ENCODE measurements at places on chromosomes 5 and 9. TPM values are rescaled to one million over a fixed set of nuclear protein-coding genes. Genes with fewer than 3 reads are reported as not detected.

The SNCB gene
- 1.2 TPM for total RNA-seq

DNA sequence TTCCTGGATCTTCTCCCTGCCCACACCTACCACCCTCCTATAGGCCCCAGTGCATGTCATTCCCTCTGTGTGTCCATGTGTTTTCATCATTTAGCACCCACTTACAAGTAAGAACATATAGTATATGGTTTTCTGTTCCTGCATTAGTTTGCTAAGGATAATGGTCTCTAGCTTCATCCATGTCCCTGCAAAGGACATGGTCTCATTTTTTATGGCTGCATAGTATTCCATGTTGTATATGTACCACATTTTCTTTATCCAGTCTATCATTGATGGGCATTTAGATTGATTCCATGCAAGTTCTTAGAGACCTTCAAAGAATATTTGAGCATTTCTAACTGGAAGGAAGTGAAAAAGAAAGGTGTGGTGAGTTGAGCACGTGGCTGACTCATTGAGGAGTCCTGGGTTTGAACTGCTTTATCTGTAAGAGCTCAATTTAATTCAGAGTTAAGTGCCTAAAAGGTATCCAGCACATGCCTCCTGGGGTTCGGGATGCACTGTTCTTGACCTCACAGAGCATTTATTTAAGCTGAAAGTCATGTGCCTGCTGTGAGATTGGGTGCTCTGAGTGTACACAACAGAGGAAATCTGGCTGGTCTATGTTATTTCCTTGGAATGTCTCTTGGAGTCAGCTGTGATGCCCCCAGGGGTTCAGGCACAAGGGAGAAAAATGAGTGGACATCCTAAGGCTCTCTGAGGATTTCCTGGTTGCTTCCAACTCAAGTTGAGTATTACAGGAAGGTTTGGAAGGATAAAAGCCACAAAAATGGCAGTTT lies 56.4 kb downstream of the SH3GL2 start:
- no peaks in the 10 kb centered on the region for H3K4me1 ChIP-seq
- H3K4me3 ChIP-seq = no peak overlapping the region
- H3K27me3 ChIP-seq = no peaks in the 10 kb centered on the region

DNA sequence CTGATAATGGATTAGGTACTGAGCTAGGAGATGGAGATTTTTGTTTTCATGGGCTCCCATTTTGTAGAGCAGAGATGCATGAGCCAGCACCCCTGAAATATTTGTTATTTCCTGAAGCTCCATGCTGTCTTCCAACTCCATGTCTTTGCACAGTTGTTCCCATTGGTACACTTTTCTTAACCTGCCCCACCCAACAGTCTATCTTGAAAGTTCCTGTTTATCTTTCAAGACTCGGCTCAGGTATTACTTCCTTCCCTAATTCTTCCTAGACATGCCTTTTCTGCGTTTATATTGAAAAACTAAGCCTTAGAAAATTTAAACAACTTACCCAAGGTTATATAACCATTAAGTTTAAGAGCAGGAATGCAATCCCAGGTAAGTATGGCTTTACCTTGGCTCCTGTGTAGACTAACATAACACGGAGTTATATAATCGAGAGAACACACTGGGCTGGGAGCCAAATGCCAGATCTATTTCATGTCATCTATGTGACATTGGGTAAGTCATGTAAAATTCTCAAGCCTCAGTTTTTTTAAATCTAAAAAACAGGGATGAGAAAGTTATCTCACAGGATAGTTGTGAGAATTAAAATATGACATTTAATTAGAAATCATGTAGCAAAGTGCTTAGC lies 67.4 kb downstream of the LIX1 start:
- H3K4me3 ChIP-seq = no peak overlapping the region
- H3K27me3 ChIP-seq = no peaks in the 10 kb centered on the region
- no peak for DNase-seq
- no peak overlapping the region for H3K27ac ChIP-seq
- H3K4me1 ChIP-seq = peaks cover 4% of the 10 kb centered on the region

- H3K36me3 ChIP-seq = peaks cover 57% of the 10 kb centered on the region
- no peak for DNase-seq
- H3K4me3 ChIP-seq = no peak overlapping the region
- H3K27me3 ChIP-seq = no peaks in the 10 kb centered on the region
These were observed 40.6 kb downstream of the HACD4 start for GRCh38 chr9:20990867-20991266.

- no peak overlapping the region for H3K4me3 ChIP-seq
These were observed 12.3 kb downstream of the ROR2 start for GRCh38 chr9:91937727-91938126.

- H3K27me3 ChIP-seq = no peaks in the 10 kb centered on the region
- H3K4me1 ChIP-seq = no peaks in the 10 kb centered on the region
- H3K4me3 ChIP-seq = no peak overlapping the region
These were observed 148.5 kb downstream of the KIAA0825 start for GRCh38 chr5:94469894-94470329.

DNA sequence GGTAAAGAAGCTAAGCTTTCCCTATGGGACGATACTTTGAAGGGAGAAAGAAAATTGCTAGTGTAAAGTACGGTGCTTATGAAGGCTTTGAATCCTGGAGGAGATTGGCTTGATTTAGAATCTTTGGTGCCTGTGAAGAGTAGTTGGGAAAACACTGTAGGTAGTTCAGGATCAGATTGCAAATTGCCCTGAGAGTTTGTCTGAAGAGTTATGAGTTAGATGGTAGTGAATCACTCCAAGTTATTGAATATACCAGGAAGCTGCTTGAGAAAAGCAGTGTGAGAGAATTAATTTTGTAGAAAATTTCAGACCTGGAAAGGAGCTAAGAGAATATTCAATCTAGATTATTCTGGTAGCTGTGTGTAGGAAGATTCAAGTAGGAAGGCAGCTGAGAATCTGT lies 11.5 kb downstream of the MAN2A1 start:
- H3K36me3 ChIP-seq = no peaks in the 10 kb centered on the region
- no peaks in the 10 kb centered on the region for H3K27me3 ChIP-seq
- DNase-seq = no peak
- H3K27ac ChIP-seq = peak overlapping the region; percentile 10
- H3K4me3 ChIP-seq = no peak overlapping the region

- H3K27ac ChIP-seq = no peak overlapping the region
- H3K36me3 ChIP-seq = no peaks in the 10 kb centered on the region
- no peaks in the 10 kb centered on the region for H3K27me3 ChIP-seq
- H3K4me3 ChIP-seq = no peak overlapping the region
- DNase-seq = no peak
- H3K4me1 ChIP-seq = peaks cover 9% of the 10 kb centered on the region
These were observed 79.8 kb upstream of the SPATA31D4 start for GRCh38 chr9:81848472-81848871.

The PPP3R2 gene
- total RNA-seq = not detected

GRCh38 chr9:107007402-107007801 lies 144.4 kb downstream of the ZNF462 start:
- DNase-seq = no peak
- no peaks in the 10 kb centered on the region for H3K27me3 ChIP-seq
- no peak overlapping the region for H3K4me3 ChIP-seq
- H3K4me1 ChIP-seq = no peaks in the 10 kb centered on the region
- H3K27ac ChIP-seq = no peak overlapping the region
- peaks cover 88% of the 10 kb centered on the region for H3K36me3 ChIP-seq

GRCh38 chr5:27009540-27009915 lies 28.9 kb downstream of the CDH9 start:
- H3K27me3 ChIP-seq = no peaks in the 10 kb centered on the region
- H3K27ac ChIP-seq = no peak overlapping the region
- H3K4me3 ChIP-seq = no peak overlapping the region
- no peaks in the 10 kb centered on the region for H3K4me1 ChIP-seq
- DNase-seq = no peak
- no peaks in the 10 kb centered on the region for H3K36me3 ChIP-seq

DNA sequence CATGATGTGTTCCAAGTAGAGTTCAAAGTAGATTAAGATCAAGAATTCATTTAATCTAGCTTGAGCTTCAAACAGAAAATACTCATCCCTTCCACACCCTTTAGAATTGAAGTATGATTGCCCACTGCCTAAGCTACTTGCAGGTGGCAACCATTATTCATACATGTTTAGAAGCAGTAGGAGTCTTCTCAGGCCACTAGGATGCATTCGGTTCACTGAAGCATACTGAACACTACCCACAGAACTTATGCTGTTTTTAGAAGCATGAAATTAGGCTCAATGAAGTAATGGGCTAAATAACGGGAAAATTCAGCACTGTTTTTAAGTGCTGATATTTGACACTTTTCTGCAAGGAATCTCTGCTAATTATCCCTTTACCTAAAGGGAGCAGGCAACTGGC lies 263.4 kb downstream of the DEPDC1B start:
- H3K4me1 ChIP-seq = no peaks in the 10 kb centered on the region
- no peak overlapping the region for H3K4me3 ChIP-seq
- H3K27ac ChIP-seq = no peak overlapping the region
- no peaks in the 10 kb centered on the region for H3K36me3 ChIP-seq
- H3K27me3 ChIP-seq = no peaks in the 10 kb centered on the region

- DNase-seq = no peak
- H3K27ac ChIP-seq = peak overlapping the region; percentile 71
- H3K36me3 ChIP-seq = no peaks in the 10 kb centered on the region
- H3K4me1 ChIP-seq = peaks cover 16% of the 10 kb centered on the region
- H3K27me3 ChIP-seq = no peaks in the 10 kb centered on the region
- no peak overlapping the region for H3K4me3 ChIP-seq
These were observed 29.6 kb upstream of the B4GALT1 start for GRCh38 chr9:33196736-33197135.

DNA sequence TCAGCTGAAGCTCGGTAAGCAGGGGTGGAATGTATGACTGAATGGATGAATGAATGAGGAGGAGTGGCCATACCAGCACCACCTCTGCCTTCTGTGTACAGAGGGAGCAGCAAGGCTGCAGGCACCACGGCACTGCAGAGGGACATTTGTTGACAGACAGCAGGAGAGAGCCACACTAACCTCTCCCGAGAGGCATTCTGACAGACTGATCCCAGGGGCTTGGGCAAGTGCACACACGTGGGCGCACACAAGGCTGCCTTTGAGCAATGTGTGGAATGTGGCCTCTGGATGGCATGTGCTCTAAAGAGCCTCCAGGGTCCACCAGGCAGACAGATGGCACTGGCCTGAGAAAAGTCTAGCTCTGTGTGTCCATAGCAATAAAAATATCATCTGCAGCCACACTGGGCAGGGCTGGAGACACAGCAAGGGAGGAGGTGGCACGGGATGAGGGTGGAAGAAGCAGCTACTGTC lies 111.8 kb downstream of the ACTL7B start:
- H3K36me3 ChIP-seq = no peaks in the 10 kb centered on the region
- no peak overlapping the region for H3K27ac ChIP-seq
- no peaks in the 10 kb centered on the region for H3K27me3 ChIP-seq
- H3K4me1 ChIP-seq = no peaks in the 10 kb centered on the region
- no peak overlapping the region for H3K4me3 ChIP-seq
- DNase-seq = no peak

- H3K36me3 ChIP-seq = no peaks in the 10 kb centered on the region
- no peaks in the 10 kb centered on the region for H3K27me3 ChIP-seq
- no peak overlapping the region for H3K4me3 ChIP-seq
These were observed 29.9 kb downstream of the SERINC5 start for GRCh38 chr5:80225934-80226326.

- H3K27ac ChIP-seq = no peak overlapping the region
- no peak for DNase-seq
- H3K4me3 ChIP-seq = no peak overlapping the region
- no peaks in the 10 kb centered on the region for H3K27me3 ChIP-seq
- peaks cover 3% of the 10 kb centered on the region for H3K4me1 ChIP-seq
These were observed 37.6 kb upstream of the MAN2A1 start for GRCh38 chr5:109652096-109652495.

The PDE6A gene
- total RNA-seq = 0.26 TPM

The COL5A1 gene
- total RNA-seq = 5.5 TPM

GRCh38 chr9:2241461-2241835 lies 226.3 kb downstream of the SMARCA2 start:
- H3K27ac ChIP-seq = no peak overlapping the region
- H3K4me3 ChIP-seq = peak overlapping the region; percentile 69
- no peaks in the 10 kb centered on the region for H3K27me3 ChIP-seq
- H3K4me1 ChIP-seq = no peaks in the 10 kb centered on the region
- no peaks in the 10 kb centered on the region for H3K36me3 ChIP-seq
- DNase-seq = peak; percentile 53

- no peaks in the 10 kb centered on the region for H3K27me3 ChIP-seq
- H3K4me1 ChIP-seq = no peaks in the 10 kb centered on the region
These were observed 291.0 kb downstream of the FBXL17 start for GRCh38 chr5:108090946-108091345.

The SYK gene
- 2.0 TPM for total RNA-seq

The IFNA13 gene
- not detected for total RNA-seq

The FOXD4L3 gene
- not detected for total RNA-seq

DNA sequence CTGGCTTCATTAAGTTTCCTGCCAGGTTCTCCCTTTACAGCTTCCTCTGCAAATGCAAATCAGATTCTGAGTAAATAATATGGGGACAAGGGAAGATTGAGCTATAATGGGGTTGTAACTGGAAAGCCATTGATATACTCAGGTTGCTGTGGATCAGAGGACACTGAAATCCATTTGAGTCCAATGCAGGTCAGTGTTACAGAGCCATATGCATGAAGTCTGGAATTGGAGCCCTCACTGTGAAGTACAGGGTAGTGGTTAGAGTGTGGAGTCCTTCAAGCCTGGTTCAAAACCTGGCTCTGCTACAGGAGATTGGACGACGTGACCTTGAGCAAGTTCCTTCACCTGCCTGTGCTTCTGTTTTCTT lies 48.7 kb downstream of the TIMD4 start:
- H3K36me3 ChIP-seq = no peaks in the 10 kb centered on the region
- H3K27me3 ChIP-seq = no peaks in the 10 kb centered on the region
- no peak overlapping the region for H3K27ac ChIP-seq
- no peaks in the 10 kb centered on the region for H3K4me1 ChIP-seq
- no peak for DNase-seq

- H3K4me1 ChIP-seq = peaks cover 7% of the 10 kb centered on the region
- H3K4me3 ChIP-seq = no peak overlapping the region
- H3K27me3 ChIP-seq = no peaks in the 10 kb centered on the region
- no peak overlapping the region for H3K27ac ChIP-seq
These were observed 56.5 kb upstream of the CDKN2B start for GRCh38 chr9:22065431-22066200.

The NIPAL4 gene
- 0.50 TPM for total RNA-seq

The CXCL14 gene
- total RNA-seq = 2.6 TPM

The FUT7 gene
- not detected for total RNA-seq

GRCh38 chr5:65663804-65664521 lies 39.1 kb downstream of the SHLD3 start:
- DNase-seq = no peak
- peaks cover 72% of the 10 kb centered on the region for H3K36me3 ChIP-seq
- H3K4me1 ChIP-seq = peaks cover 10% of the 10 kb centered on the region

GRCh38 chr9:77981332-77981731 lies 50.3 kb downstream of the GNAQ start:
- no peak overlapping the region for H3K27ac ChIP-seq
- H3K27me3 ChIP-seq = no peaks in the 10 kb centered on the region
- H3K36me3 ChIP-seq = no peaks in the 10 kb centered on the region
- no peak for DNase-seq
- no peak overlapping the region for H3K4me3 ChIP-seq
- H3K4me1 ChIP-seq = peaks cover 40% of the 10 kb centered on the region

- no peak for DNase-seq
- no peak overlapping the region for H3K4me3 ChIP-seq
- no peak overlapping the region for H3K27ac ChIP-seq
These were observed 511.7 kb downstream of the NR2F1-AS1 start for GRCh38 chr5:93069276-93069675.
